ENCODE measurements at places on chromosomes 2 and 18. TPM values are rescaled to one million over a fixed set of nuclear protein-coding genes. Genes with fewer than 3 reads are reported as not detected.

DNA sequence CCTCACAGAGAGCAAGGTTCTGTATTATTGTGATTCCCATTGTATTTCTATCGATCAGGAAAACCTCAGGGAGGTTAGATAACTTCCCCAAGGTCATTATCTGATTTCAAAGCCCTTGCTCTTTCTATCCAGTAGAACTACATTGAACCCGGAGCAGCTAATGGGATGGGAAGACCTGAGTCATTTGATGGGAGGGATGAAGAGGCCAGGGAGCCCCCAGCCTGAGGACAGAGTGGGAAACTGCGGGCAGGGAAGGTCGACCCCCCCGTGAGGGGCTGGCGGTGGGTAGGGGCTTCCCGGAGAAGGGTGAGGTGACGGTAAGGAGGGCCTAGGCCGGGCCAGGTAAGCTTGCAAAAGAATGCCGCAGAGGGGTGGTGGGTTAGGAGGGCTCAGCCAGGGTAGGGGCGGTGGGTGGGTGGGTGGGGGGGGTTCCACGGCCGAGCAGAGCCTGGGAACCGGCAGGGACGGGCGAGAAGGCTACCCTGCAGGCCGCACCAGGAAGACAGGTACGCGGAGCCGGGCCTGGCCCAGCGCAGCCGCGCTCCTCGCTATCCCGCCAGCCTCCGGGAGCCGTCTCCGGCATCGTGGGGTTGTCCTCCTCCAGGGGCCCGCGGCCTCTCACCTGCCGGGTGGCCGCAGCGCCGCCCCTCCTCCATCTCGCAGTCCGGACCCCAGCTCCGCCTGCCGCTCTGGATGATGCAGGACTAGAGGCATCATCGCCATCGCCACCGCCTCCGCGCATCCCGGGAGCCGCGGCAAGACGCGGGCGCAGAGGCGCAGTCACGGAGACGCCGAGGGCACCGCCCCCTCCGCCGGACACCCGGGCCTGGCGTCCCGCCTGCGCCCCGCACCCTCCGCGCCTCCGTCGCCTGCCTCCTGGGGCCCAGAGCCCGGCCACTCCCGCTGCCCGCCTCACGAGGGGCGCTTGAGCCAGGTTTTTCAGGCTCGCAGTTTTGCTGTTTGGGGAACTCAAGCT, at the start of gene GPR75:
Gene GPR75 (minus strand): TSS at position 762 of the 976 bp plus-strand sequence. CDS start 5,211 bp downstream, outside the sequence.
- DNase-seq, result no peak

DNA sequence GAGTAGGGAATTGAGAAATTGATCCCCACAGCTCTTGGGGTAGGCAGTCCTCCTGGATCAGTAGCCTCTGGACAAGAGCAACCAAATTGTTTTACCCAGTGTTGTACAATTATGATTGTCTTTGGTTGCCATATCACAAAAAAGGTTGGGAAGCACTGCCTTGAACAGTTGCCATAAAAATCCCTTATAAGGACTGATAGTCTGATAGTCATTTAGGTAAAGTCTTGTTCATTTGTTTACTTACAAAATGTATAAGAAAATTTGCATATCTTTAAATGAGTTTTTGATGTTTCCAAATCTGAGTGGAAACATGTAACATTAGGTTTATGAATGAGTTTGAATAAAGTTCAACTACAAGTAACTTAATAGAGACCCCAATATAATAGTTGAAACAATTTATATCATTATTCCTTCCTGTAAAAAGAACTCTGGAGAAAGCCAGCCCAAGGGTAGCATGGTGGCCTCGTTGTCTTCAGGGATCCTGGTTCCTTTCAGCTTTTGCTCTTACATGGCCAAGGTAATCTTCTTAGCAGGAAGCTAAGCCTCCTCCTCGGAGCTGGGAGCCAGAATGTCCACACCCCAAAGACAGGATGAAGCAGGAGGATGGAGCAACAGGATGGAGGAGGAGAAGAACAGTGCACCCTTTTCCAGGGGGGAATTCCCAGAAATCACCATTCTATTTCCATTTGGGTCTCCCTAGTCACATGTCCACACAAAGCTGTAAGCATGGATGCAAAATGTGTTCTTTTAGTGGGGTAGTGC, 35.7 kb upstream of the NEMP2 start:
- DNase-seq, result no peak

DNA sequence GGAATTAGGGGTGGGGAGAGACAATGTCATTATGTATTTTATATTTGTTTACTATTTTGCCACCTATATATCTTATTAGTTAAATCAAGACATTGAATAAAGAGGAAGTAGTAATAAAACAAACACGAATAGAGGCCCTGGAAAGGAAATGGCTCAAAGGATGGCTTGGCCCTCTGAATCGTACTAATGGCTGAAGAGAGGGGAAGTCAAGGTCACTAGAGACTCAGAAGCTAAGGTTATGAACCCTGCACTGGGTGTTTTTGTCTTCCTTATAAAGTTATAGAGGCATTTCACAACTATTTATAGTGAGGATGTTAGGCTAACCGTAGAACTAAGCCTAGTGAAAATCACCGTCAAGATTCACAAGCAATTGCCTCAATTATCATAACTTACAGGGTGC, 685.9 kb downstream of the ARHGAP15 start:
- no peak for DNase-seq

DNA sequence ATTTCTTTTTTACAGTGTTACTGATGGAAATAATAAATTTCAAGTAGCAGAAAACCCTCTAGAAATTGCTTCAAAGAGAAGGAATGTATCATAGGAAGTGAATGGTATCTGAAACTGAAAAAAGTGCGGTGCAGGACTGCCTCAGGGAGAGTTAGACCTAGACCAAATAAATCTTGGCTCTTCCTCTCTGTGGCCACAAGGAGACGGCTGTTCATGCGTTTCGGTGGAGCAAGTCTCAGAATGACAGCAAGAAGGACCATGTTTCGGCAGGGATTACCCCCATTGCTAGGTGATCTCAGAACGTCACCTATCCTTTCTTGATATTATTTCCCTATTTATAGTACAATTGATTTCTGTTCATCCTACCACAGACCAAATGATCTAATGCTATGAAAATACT, 522.3 kb downstream of the SOX11 start:
- no peak for DNase-seq

Gene CENPA
- polyA plus RNA-seq, result 14.9 TPM

Gene SELENOI
- polyA plus RNA-seq, result 25.7 TPM

DNA sequence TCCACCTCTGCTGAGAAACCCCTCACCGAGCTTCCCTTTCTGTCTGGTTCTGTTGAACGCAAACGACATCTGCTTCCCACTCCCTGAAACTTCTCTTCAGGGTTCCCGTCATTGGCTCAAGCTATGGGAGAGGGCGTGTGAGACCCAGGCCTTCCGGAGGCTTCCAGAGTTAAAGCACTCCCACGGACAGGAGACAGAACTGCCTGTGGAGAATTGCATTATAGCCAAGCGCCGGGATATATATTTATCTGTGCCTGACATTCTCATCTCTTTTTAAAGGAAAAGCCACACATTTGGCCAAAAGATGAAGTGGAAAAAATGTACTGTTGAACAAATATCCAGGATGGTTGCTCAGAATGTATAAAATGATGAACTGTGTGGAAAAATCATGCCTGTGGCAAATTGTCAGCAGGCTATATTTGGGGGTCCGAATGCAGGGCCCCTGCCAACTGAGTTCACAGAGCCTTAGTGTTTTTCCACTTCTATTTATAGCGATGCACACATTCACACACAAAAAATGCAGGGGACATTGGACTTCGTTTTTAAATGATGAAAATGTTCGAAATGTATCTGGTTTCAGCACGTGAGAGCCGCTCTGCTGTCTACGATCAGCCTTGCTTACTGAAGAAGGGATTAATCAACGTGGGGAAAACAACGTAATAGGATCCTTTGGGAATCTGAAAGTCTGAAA, 59.5 kb downstream of the E2F6 start:
- DNase-seq, result no peak

All from right renal pelvis (tissue), 4 donors.